ENCODE measurements at places on chromosomes 3 and 15.

- no peak for DNase-seq
Measured at GRCh38 chr3:155502630-155503029, 209.1 kb upstream of the STRIT1 start.

- DNase-seq: no peak
Measured at GRCh38 chr3:154247806-154248415, 76.4 kb downstream of the DHX36 start.

GRCh38 chr3:107028626-107029025, 348.6 kb upstream of the CCDC54 start:
- DNase-seq: no peak

DNA sequence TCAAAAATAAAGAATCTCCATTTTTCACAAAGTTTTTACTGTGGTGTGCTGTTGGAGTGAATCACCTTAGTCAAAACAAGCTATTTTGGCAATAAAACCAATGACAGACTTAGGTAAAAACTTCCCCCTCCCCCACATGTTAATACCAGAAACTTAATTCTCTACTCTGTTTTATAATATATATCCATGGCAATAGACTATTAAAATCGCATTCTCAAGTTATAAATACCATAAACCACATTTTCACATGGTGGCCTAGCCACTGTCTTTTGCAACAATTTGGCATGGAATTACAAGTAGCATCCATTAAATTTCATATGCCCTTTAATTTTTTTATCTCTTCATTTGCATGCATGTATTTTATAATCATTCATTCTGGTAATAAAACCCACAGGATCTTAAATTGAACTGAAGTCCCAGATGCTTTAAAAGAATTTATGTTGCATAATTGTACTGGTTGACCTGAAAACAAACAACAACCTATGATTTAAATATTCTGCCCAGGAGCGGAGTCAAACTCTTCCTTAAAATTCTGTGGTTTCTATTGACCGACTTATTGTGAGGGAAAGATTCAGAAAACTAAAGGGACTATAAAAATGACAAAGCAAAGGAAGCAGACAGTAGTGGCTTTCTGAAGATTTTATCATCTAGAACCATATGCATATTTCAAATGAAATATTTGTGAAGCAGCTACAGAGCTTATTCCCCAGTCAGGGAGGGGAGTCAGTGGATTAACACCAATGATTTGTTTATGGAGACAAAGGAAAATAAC, 229.0 kb upstream of the TBL1XR1 start:
- DNase-seq: no peak

DNA sequence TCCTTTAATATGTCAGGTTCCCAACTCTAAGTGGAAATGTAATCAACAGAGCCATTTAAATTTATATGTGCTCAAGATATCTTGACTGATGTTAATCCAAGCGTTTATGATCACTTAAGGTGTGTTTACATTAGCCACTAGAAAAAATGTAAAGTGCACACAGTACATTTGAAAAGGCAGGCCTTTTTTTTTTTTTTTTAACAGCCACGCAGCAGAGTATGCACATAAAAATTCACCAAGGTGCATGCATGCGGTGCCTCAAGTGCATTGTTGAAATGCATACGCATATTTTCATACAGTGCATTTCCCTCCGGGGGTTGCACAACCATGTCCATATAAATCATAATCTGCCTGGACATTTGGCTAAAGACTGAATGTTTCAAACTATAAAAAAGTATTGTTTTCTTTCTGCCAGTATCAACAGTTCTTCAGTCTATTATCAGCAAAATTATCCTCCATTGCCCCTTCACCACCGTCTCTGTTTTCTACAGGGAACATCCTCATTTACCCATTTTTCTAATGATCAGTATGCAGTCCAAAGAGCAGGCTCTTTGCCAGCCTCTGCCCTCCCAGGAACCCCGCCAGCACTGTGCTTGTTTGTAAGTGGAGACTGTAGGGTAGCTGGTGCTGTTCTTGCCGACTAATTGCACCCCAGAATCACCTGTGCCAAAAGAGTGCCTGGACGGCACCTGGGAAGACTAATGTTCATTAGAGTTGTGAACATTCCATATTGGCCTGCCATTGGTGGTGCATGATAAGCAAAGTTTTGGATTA, 611.2 kb upstream of the CFAP20DC start:
- no peak for DNase-seq

DNA sequence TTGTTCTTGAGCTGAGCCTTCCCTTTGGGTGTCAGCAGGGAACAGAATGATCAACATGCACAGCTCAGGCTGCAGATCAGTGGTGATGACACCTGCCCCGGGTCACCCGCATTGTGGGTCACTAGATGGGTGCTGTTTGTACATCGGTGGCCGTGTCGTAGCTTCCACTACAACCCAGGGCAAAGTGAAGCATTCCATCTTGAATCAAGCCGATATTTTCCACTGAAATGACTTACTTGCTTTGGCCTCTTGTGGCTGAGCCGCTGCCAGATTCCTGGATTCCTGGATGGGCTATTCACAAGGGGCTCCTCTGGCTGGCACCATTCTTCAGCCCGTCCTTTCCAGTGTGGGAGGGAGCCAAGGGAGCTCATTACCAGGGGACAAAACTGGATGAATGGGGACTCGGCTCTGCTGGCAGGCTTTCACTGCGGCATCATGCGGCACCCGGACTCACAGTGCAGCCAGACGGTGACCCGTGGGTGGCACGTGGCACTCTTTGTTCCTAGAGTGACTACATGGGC, 65.6 kb downstream of the SLCO3A1 start:
- DNase-seq: no peak

DNA sequence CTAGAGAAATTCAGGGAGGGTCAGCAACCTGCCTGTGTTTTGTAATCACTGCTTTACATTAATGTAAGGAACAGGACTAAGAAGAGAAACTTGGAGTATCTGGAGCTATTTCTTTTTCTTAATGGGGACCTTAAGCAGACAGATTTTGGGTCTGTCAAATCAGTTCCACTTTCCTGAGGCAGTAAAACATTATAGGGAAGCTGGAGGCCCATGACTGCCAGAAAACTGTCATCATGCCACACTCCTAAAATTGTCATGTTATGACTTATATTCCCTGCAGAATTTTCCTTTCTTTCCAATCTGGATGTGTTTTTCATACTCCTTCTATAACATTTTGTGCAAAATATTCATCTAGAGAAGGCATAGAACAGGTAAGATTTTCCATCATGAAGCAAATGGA, 28.8 kb downstream of the DGKG start:
- DNase-seq: no peak

- no peak for DNase-seq
Measured at GRCh38 chr15:98413933-98414546, 234.3 kb upstream of the IGF1R start.

GRCh38 chr3:44952689-44953088, 23.3 kb downstream of the ZDHHC3 start:
- no peak for DNase-seq

DNA sequence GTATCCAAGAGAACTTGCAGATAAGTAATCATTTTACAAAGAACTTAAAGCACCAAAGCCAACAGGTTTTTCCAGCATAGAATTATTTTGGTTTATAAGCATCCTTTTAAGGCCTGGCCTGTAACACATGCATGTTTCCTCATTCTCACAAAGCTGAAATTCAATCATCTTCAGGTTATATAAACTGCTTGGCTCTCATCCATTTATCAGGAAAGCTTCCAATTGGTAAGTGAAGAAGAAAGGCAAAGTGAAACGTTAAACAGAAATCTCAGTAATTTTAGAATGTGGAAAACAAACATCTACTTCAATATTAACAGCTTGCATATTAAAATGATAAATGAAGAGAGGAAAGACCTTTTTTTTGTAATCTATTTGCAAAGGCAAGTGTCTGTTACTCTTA, 1.6 kb downstream of the SERP1 start:
- no peak for DNase-seq

DNA sequence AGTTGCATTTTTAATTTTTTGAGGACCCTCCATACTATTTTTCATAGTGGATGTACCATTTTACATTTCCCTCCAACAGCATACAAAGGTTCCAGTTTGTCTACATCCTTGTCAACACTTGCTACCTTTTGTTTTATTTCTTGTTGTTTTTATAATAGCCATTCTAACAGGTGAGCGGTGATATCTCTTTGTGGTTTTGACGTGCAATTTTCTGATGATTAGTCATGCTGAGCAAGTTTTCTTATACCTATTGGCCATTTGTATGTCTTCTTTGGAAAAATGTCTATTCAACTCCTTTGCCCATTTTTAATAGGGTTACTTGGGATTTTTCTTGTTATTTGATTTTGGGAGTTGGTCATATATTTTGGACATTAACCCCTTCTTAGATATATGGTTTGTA, 187.0 kb downstream of the CDIN1 start:
- DNase-seq: no peak

DNA sequence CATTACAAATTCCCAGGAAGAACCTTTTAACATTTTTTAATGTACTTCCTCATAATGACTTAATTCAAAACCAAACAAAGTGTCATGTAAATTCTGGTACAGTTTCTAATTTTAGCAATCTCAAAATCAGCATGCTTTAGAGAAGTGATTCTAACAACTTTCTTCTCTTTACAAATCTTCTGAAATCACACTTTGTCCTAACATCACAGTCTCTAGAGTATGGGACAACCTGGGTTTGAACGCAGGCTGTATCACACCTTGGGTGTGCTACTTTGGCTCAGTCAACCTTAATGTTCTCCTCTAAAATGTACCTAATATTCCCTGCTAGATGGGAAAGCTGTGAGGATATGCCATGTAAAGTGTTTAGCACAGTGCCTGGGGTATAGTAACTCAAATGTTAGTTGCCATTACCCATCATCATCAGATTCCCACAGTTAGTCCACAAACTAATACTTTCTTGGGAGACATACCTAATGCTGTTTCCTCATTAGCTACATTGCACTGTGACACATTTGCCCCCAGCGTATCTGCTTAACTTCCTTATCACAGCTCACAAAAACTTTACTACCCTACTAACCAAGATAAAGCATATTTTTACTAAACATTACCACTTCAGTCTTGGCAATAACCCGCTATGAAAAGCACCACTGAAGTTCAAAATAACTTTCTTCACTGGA, 3.1 kb downstream of the TSPAN3 start:
- no peak for DNase-seq

GRCh38 chr15:40925863-40926658, 3.1 kb upstream of the DLL4 start:
- no peak for DNase-seq

DNA sequence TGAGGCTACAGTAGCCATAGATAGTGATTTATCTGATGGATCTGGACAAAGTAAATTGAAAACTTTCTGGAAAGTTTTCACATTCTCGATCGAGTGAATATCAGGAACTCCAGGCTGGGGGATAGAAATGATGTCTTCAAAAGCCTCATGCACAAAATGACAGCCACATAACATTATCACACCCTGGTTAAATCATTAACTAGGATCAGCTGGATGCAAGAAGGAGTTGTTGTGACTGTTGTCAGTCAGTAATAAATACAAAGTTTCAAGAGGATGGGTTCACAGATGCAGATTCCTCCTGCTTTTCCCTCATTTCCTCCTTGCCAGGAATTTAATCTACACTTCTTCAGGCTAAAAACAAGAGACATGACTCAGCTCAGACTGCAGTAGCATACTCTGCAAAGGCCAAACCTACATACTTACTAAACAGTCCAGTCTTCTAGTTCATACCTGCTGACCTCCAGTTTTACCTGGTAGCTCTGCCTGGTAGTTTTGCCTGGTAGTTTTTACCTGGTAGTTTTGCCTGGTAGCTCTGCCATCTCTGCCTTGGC, 40.9 kb downstream of the C2CD4A start:
- DNase-seq: no peak

GRCh38 chr3:53255423-53255774, 423 bp downstream of the TKT start:
- DNase-seq: no peak

DNA sequence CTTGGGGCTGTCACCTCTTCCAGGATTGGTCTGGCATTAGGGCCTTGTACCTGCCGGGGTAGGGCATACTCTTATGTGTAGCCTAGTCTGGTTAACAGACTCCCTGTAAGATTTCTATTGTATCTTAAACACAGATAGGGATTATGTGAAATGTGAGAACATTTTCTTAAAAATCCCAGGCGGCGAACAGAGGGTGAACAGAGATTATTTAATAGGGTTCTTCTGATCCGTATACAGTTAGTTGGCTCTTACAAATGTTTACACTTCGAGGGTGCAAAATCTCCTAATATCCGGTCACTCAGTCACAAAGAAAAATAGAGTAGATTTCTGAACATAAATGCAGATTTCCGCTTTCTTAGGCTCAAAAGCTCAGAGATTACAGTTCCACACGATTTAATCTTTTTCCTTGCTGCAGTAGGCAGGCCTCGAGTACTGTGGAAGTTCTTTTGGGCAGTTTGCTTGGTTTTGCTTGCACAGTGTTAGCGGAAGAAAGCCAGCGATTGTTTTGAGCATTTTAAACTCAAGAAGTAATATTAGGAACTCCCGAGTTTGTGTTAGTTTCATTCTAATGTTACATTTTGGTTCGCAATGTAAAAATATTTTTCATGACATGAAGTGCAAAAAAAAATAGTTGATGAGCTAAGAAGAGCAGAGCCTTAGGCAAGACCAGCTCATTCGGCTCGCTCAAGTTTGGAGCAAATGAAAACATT, 993 bp downstream of the PLCL2 start:
- peak; percentile 32 for DNase-seq

DNA sequence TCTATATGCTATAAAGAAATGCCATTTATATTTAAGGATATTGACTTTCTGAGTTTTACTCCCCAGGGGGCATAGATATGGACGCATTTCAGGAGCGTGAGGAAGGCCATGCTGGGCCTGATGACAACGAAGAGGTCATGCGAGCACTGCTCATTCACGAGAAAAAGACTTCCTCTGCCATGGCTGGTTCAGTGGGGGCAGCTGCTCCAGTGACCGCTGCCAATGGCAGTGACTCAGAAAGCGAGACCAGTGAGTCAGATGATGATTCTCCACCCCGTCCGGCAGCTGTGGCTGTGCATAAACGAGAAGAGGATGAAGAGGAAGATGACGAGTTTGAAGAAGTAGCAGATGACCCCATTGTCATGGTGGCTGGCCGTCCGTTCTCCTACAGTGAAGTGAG, 38.4 kb downstream of the GTF2E1 start:
- DNase-seq: no peak

GRCh38 chr3:120349855-120350125, 636 bp upstream of the LRRC58 start:
- DNase-seq: peak; percentile 5

DNA sequence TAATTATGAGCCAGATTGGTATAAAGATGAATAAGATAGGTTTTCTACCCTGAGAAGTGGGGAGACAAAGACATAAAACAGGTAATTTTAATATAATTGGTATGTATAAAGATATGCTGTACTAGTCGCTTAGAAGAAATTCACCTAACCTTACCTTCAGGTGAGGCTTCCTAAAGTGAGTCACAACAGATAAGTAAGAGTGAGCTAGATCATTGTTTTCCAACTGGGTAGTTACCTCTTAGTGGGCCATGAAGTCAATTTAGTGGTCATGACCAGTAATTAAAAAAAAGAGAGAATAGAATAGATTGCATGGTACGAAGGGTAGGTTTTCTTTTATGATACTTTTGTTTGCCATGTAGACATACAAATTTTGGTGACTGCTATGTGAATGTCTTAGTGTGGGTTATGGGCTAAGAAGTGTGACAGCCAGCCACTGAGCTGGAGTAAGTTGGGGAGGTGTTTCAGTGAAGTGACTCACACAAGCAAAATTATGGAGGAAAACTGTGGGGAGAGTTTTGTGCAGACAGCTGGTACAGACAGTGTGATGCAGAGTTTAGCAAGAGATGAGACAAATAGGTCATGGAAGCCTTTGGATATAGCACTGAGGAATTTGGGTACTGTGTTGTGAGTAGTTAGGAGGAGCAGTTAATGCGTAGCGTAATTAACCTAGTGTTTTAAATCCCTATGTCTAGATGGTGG, 8.2 kb downstream of the TRNT1 start:
- DNase-seq: peak; percentile 40
